ENCODE measurements at places on chromosomes 4 and X.

GRCh38 chr4:39706334-39706733, 8.4 kb downstream of the UBE2K start:
- no peak for DNase-seq

- no peak for DNase-seq
These were observed 40.4 kb upstream of the TLR2 start for GRCh38 chr4:153643406-153644383.

DNA sequence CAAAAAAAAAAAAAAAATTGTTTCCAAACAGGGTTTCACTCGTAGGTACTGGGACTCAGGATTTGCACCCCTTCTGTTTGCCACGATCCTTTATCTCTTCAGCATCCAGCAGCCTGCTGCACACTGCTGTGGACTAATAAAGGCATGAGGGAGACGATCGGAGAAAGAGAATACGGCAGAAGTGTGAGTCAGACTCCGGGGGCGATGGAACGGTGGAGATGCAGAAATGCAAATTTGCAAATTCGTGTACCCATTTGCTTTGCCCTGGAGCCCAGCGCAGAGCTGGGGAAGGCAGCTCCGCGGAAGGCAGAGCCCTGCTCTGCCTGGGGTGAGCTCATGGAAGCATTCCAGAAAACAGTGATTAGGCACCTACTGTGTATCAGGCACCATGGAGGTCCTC, 270.3 kb downstream of the ASMT start:
- no peak for DNase-seq

DNA sequence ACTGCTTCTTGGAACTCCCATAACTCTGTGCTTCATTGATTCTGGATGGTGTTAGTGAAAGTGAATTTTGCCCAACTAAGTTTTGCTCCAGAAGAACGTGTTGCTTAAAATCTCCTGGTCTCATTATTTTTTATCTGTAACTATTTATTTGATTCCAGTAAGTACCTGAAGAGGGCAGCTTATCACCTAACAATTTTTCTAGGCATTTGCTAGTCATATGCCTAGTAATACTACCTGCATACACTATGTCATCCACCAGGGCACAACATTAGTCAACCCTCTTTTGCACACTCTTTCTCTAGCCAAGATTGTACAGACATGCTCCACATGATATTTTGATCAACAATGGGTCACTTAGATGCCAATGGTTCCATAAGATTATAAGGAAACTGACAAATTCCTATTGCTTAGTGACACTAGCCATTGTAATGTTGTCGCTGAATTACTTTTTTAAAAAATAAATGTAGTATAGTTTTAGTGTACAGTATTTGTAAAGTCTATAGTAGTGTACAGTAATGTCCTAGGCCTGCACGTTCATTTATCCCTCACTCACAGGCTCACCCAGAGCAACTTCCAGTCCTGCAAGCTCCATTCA, 499.9 kb upstream of the AADAT start:
- DNase-seq, result no peak

DNA sequence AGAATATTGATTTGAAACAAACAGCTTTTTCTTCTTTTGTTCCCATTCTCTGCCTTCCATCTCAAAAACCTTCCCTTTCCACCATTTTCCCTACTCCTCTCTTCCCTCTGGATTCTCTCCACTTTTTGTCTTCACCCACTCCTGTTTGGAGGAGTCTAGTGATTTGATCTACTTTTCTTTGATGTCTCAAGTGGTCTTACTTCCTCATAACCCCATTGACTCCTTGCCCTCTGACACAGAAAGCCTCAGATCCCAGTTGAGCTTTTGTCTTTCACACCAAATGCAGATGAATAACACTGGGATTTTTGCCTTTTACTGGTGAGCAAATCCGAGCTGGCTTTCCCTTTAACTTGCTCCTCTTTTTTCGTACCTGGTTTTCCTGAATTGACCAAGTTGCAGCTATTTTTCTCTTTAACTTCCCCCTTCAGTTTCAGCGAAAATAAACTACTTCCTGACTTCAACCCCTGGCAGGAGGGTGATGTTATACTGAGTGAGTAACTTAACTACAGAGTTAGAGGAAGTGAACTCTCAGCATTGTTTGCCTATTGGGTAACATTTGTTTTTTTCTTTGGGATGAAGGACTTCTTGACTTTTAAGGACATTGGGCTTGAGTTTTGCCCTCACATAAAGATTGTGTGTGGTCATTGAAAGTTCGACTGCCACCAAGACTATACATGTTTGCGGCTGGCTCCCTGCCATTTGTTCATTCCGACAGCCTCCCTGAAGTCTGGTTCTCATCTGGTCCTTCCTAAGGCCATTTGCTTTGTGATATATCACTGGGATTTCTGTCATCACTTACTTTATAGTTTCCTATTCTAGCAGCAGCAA, 392.8 kb upstream of the NR3C2 start:
- DNase-seq, result no peak

GRCh38 chrX:136735601-136736000, 45.1 kb downstream of the ARHGEF6 start:
- no peak for DNase-seq
